Kidney epithelial cell (primary cell): ENCODE measurements at places on chromosomes 13 and 19.

DNA sequence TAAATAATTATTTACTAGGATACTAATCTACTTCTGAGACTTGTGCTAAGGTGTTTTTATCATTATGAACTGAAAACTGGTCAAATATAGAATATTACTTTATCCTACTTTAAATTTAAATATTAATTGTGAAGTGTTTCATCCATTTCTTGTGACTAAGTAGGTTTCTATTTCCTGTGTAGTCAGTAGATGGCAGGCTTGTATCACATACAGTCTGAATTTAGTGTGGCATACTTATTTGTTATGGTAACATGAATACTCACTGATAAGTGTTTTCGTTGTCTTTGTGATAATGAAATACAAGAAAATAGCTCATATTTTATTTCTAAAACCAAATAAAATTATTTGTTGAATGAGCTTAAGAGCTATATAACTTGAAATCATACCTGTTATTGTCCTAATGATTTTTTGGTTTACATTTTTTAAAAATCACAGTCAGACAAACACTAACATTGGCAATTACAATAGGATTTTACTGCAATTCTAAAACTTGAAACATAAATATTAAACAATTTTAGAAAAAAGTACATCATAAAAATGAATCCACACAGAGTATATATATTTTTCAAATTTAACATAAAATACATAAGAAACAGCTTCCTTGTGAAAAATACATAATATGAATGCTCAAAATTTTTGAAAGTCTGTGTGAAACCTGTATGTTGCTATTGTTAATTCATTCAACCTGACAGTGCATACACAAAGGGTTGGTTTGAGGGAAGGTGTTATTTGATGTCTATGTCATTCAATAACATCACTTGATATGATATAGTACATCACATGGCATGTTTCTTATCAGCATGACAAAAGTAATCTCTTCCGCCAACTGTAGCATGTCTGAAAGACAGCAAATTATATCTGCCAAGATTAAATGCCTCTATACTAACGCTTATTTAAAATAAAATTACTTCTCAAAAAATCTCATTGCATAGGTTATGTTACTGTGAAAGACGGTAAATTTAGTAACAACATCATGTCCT lies 904.8 kb upstream of the PCDH20 start:
- DNase-seq: peak; percentile 9

- DNase-seq: no peak
Observed at GRCh38 chr13:97307118-97307881, 85.2 kb downstream of the MBNL2 start.

- peak; percentile 43 for DNase-seq
Observed at GRCh38 chr13:41827507-41828213, 133.2 kb downstream of the VWA8 start.

DNA sequence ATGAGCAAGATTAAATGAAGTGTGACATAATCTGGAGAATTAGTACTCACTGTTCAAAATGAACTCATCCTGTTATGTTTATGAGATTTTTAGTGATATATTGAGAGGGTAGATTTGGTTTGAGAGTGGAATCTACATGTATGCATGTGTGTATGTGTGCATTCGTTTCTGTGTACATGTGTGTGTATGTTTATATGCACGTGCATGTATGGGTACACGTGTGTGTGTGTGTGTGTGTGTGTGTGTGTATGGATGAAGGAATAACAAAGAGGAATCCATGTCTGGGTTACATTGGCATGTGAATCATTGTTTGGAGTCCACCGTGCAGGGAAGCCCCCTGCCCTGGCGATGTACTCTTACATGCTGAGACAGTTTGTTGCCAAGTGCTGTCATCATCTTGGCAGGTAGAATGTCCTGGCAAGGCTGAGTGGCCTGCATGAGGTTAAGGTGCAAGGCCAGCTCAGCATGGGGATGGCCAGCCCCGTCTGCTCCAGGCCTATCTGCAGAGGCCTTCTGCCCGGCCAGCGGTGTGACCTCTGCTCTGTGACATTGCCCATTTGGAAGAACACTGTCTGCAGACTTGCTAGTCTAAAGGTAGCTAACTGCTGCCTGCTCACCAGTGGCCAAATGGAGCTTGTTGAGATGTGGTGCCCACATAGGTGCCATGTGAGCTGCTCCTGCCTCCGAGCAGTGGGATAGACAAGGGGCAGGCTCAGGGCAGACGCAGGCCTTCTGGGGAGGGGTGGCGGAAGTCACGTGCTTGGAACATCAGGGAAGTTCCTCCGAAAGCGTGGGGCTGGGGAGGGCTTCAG lies 222.3 kb downstream of the TEX29 start:
- DNase-seq: no peak

DNA sequence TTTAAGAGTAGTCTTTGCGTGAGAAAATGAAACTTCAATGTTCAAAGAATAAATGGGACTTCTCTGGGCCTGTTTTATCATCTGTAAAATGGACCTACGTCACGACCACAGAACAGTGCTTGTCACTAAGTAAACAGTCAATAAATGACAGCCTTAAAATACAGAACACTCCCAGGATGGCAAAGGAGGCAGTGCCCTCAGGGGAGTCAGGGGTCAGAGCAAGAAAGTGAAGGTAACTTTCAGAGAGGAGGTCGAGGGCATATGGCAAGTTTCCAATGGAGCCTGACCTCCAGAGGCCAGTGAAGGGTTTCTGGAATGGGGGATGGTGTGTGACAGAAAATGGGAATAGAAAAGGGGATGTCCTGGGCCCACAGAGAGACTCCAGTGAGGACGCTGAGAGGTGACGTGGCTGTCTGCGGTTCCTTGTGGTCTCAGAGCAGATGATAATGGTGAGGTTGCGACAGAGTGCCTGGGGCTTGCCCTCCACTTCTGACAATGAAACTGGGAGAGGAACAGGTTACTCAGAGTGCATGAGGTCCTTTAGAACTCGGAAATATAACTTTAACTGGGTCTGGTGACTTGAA lies 91.8 kb downstream of the UBL3 start:
- DNase-seq: no peak

DNA sequence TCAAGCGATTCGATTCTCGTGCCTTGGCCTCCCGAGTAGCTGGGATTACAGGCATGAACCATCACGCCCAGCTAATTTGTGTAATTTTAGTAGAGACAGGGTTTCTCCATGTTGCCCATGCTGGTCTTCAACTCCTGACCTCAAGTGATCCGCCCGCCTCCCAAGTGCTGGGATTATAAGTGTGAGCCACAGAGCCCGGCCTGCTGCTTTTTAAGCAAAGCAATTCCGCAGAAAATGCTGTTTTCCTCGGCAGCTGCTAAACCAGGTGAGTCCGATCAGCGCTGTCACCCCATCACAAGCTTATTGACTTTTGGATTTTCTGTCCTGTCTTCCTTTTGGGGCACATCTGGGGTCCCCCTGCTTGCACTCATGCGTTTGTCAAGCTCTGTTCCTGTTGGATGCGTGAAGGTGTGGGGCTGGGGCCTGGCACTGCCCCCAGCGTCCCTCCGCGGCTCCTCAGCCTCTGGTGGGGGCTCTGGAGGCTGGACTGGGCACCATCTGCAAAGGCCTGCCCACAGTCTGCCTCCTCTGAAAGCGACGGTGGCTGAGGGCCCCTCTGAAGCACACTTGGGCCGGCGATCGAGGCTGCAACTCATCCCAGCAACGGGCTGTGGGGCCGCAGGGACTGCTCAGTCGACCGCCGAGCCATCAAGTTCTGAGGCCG lies 25.7 kb downstream of the CEBPG start:
- no peak for DNase-seq

GRCh38 chr13:114111577-114111976 lies 20.8 kb downstream of the RASA3 start:
- DNase-seq: no peak

GRCh38 chr13:18954254-18954653 lies 227.4 kb downstream of the TUBA3C start:
- no peak for DNase-seq

DNA sequence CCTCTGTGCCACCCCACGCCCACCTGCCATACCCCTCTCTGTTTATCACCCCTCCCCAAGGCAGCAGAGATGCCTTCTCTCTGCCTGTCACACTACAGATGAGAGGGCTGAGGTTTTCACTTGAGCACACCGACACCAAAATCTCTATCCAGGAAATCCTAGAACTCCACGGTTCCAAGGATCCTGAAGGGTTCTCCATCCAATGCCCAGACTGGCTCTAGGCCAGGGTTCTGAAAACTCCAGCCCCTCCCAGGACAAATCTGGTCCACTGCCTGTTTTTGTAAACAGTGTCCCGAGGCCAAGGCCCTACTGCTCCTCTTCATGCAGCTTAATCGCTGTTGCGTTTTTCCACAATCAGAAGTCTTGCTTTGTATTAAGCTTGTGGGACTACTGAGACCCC lies 20.1 kb downstream of the TLE2 start:
- no peak for DNase-seq

DNA sequence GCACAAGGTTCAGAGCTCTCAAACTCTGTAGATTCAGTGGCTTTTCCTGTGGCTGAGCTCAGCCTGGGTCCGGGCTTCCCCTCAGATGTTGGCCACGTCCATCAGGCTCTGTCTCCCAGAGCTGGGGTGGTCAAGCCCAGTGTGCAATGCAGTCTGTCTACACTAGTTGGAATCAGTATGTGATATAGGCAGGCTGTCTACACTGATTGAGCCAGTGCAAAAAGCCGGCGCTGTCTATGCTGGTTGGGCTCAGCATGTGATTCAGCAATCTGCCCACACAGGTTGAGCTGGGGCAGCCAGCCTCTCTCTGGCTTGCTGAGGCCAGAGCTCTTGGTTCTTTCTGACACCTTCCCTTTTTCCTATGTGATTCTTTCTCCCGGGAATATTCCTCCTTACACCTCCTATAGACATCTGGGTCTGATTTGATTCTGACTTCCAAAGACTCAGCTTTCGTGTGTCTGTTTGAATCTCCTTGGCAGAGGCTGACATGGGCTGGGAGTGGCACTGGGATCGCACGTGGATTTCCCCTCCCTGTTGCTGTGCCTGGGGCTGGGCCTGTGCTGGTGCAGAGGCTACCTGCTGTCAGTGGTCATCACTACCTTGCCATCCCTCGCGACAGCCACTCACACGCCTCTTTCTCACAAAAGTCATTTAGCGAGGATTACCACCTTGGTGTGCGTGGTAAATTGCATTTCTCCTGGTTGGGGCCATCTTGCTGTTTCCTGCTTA lies 9.3 kb downstream of the CHST8 start:
- DNase-seq: no peak

DNA sequence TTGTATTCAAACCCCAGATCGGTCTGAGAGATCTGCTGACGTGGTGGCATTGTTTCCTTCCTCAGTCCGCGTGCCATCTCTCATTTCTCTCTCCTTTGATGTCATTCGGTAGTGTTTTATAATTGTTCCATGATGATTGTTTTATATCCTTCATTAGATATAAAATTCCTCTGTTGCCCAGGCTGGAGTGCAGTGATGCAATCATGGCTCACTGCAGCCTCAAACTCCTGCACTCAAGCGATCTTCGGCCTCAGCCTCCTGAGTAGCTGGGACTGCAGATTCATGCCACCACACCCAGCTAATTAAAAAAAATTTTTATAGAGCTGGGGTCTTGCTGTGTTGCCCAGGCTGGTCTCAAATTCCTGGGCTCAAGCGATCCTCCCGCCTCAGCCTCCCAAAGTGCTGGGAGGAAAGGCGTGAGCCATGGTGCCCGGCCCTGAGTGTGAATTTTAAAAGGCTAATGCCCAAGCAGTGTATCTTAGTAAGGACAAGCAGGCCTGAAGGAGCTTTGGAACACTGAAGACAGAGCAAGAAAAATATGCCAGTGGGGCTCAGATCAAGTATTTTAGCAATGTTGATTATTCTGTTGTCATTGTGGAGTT lies 5.3 kb downstream of the ZNF57 start:
- DNase-seq: no peak

- DNase-seq: no peak
Observed at GRCh38 chr19:30968210-30968609, 381.0 kb downstream of the TSHZ3 start.

GRCh38 chr19:35178701-35179100 lies 24.2 kb downstream of the FXYD5 start:
- no peak for DNase-seq

GRCh38 chr19:40594255-40594654 lies 6.9 kb upstream of the LTBP4 start:
- DNase-seq: no peak

- DNase-seq: no peak
Observed at GRCh38 chr13:59178344-59178743, 985.4 kb downstream of the DIAPH3 start.

DNA sequence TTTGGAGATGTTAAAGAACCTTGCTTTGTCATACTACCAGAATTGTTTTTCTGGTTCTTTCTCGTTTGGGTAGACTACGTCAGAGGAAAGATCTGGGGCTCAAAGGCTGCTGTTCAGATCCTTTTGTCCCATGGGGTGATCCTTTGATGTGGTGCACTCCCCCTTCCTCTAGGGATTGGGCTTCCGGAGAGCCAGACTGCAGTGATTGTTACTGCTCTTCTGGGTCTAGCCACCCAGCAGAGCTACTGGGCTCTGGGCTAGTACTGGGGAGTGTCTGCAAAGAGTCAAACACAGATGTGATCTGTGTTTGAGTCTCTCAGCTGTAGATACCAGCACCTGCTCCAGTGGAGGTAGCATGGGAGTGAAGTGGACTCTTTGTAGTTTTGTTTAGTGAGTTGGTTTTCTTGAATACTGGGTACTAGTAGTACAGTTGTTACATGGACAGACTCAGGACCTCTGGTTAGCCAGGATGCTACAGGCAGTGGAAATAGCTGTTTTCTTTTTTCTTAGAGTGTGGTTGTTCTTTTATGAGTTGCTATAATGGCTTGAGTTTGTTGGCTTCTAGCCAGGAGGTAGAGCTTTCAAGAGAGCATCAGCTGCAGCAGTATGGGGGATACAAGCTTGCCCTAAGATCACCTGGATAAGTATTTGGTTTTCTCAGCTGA lies 34.4 kb downstream of the DNAJC15 start:
- DNase-seq: no peak

GRCh38 chr19:43957891-43958290 lies 6.9 kb downstream of the ZNF221 start:
- no peak for DNase-seq

- no peak for DNase-seq
Observed at GRCh38 chr19:28519952-28520861, 692.7 kb downstream of the UQCRFS1 start.

- DNase-seq: no peak
Observed at GRCh38 chr13:20001366-20002190, 43.1 kb downstream of the ZMYM2 start.

- peak; percentile 21 for DNase-seq
Observed at GRCh38 chr13:100512422-100512821, 76.2 kb downstream of the GGACT start.

- no peak for DNase-seq
Observed at GRCh38 chr13:24074678-24075077, 85.8 kb upstream of the SPATA13 start.

DNA sequence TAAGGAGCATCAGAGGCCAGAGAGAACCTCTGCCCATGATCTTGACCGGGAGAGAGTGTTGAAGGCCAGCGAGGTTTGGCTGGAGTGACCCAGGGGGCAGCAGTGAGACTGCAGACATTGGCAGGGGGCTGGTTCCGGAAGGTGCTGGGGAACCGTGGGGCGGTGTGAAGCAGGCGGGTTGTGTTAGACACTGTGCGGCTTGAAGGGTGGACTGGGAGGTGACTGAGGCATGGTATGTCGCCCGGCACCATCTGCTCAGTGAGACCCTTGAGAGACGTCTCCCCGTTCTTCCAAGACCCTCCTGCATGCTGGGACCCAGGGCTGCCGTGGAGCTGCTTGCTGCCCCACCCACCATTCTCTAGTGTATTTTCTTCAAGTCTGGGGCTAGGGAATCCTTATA lies 24.6 kb downstream of the CARM1 start:
- no peak for DNase-seq
